Fibroblast of skin of scalp (primary cell): ENCODE measurements at places on chromosomes 2 and 18.

GRCh38 chr18:25240420-25240770 is 111.6 kb downstream of the ZNF521 start:
- DNase-seq = no peak

DNA sequence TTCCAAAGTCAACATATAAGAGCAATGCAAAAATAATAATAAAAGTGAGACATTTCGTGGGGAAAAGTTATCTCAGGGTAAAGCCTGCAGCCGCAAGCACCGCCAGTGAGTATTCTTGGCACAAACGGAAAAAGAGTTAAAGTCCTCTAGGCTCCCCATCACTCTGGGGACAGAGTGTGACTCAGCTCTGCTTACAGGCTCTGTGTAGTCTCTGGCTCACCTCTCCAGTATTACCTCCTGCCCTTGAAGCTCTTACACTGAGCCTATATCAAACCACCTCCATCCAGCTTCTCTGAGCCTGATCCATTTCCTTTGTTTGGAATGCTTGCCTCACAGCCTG is 55.5 kb downstream of the MTHFD2 start:
- peak; percentile 14 for DNase-seq

GRCh38 chr2:164903951-164904350 is 51.4 kb downstream of the SLC38A11 start:
- DNase-seq = no peak

GRCh38 chr2:198465970-198466369 is 661.6 kb downstream of the PLCL1 start:
- no peak for DNase-seq

DNA sequence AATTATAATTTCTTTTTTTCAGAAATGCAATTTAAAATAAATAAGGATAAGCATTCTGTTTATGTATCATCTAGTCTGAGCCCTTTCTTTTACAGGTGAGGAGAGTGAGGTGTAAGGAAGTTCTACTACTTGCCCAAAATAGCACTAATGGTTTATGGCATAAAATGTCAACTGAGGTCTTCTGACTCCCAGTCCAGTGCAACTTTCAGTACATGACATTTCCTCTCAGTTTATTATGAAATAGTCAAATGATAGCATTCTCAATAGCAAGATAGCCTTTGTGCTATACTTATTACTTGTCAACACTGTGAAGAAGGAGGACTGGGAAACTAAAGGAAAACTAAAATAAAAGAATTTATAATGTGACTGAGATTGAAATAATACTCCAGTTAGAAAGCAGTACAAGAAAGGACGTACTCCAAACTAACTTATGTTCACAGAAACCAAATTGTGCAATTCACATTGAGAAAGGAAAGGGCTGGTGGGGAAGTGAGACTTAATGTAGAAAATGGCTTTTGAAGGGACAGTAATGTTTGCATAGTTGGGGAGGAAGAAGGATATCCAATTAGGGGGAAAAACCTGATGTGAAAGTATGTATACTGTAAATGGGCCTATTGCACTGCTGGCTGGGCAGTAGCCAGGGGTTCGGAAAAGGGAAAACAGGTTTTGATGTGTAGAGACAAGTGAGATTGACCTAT is 166.7 kb upstream of the ZEB2 start:
- DNase-seq = no peak

DNA sequence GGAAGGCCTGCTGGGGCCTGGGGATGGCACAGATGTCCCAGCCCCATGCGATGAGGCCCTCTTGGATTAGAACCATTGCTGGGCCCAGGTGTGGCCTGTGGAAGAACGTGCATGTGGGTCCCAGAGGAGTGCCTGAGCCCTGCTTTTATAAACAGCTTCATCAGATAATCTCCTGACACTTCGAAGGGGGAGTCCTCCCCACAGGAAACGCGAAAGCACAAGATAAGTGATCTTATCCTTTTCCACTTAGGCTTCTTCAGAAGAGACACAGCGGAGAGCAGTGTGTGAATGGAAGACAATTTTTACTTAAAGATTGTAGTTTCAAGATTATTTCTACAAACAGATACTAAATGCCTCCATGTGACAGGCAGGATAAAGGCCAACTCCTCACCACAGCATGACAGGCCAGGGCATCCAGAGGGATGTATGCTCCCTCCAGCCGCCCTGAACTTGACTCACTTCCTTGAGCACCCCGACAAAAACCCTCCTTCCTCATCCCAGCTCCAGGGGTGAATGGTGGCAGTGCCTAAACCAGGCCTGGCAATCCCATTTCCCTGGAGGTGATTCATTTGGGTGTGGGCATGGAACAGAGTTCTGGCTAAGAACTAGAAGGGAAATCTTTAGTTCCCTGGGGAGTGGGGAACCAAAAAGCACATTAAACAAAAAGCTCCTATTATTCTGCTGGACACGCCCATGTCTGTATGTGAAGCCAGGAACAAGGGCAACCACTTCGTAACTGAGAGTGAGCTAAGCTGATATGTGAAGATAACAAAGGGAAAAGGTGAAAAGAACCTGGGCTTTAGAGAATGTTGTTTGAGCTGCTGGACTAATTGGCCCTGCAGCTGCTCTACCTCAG is 56.2 kb upstream of the TMEM163 start:
- peak; percentile 1 for DNase-seq

DNA sequence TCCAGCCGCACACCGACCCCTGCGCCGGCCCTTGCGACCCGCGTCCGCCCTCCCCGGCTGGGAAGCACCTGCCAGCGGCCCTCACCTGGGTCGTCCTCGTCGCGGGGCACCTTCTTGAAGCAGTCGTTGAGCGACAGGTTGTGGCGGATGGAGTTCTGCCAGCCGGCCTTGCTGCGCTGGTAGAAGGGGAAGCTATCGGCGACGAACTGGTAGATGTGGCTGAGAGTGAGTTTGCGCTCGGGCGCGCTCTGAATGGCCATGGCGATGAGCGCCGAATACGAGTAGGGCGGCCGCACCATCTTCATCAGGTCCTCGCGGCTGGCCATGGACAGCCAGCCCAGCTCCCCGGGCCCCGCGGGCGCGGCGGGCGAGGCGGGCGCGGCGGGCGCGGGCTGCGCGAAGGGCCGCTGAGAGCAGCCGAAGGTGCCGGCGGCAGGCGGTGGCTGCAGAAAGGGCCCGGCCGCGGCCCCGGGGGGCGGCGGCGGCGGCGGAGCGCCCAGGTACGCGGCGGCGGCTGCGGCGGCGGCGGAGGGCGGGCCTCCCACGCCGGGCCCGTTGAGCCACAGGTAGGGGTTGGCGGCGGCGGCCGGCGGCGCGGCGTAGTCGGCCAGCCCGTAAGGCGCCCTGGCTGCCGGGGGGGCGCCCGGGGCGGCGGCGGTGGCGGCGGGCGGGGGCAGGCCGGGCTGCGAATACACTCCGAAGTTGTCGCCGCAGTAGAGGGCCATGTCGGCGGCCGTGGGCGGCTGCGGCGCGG is 505 bp downstream of the FOXI3 start:
- DNase-seq = no peak

- DNase-seq = no peak
Observed at GRCh38 chr2:228556717-228557116, 375.2 kb upstream of the SPHKAP start.

DNA sequence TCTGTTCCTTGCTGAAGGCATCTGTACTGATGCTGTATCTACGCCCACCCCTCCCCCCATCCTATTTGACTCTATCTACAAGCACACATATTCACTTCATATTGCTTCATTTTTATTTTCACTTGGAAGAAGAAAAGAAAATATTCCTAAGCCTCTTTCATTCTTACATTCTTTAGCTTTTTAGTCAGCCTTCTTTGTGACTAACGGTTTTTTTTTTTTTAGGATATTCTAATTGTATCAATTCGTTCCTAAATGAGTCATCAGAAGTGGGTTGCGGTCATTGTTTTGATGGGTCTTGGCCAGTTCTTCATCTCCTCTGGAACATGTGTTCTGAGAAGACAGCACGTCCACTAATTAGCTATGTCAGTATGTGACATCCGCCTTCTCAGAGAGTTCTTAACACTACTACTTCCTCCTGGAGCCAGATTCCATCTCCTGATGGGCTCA is 88.7 kb downstream of the MYO1B start:
- peak; percentile 97 for DNase-seq

- no peak for DNase-seq
Observed at GRCh38 chr2:227551836-227552235, 46.9 kb upstream of the SCYGR2 start.

DNA sequence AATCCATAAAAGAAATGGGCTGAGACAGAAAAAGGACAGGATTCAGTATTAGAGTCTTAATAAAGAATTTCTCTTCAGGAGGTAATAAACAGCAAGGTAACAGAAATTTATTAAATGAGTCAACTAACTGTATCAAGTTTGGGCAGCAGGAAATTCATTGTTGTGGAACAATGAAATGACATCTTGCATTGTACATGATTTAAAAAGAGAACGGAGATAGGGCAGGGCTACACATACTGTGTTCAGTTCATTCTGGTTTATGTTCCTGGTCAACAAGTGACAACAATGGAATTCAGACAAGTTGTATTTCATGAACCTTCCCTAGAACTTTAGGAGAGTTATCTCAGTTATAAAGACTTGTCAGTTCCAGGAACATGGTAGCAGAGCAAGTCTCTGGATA is 961.3 kb downstream of the SOCS6 start:
- no peak for DNase-seq

GRCh38 chr2:130767408-130767775 is 12.1 kb downstream of the AMER3 start:
- DNase-seq = no peak

DNA sequence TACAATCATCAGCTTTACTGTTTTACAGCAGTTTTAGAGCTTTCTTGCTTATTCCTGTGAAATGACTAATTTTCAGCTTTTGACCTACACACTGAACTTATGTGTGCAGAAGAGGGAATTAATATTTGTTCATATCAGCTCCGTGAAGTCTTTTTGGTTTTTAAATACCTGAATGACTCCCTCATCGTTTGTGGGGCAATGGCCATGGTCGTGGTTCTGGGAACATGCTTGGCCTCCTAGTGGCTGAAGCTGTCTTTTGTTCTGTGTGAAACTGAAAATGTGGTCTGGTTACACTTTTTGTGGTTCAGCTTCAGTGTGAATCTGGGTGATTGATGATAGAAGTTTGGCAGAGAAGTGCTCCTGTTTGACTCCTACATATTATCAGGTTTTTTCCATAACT is 408.1 kb downstream of the THSD7B start:
- peak; percentile 85 for DNase-seq

DNA sequence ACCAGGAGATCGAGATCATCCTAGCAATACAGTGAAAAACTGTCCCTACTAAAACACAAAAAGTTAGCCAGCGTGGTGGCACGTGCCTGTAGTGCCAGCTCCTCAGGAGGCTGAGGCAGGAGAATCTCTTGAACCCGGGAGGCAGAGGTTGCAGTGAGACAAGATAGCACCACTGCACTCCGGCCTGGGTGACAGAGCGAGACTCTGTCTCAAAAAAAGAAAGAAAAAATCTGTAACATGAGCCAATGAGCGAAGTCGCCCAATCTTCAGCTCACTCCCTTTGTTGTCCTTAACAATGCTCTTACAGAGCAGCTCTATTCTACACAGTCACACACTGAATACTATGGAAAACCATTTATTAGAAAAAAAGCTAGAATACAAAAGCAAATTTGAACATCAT is 22.0 kb downstream of the FAM98A start:
- no peak for DNase-seq

DNA sequence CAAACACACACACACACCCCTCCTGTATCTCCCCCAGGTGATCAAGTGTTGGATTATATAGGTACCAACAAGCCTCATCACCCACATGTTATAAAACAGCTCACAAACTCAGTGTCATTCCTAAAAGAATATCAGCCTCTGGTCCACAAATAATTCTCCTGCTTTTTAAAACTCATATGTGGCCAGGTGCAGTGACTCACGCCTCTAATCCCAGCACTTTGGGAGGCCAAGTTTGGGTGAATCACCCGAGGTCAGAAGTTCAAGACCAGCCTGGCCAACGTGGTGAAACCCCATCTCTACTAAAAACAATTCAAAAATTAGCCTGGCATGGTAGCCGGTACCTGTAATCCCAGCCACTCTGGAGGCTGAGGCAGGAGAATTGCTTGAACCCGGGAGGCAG is 87.8 kb downstream of the LRATD1 start:
- DNase-seq = no peak

- DNase-seq = peak; percentile 13
Observed at GRCh38 chr18:24799176-24799575, 338.7 kb downstream of the HRH4 start.

DNA sequence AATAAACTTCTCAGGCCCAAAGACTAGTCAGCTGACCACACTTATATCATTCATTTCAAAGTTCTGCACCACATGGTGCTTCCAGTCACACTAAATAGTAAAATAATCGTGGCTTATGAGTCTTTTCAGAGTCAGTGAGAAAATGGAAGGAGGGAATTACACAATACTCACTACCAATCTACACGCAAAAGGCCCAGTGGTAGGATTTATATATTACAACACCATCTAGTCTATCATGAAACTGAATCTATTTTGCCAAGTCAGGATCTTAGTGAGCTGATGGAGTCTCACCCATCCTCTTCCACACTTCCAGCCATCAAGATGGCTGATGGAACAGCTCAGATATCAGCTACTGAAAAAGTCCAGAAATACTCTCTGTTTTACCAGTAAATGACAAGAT is 21.9 kb downstream of the INO80D start:
- no peak for DNase-seq

DNA sequence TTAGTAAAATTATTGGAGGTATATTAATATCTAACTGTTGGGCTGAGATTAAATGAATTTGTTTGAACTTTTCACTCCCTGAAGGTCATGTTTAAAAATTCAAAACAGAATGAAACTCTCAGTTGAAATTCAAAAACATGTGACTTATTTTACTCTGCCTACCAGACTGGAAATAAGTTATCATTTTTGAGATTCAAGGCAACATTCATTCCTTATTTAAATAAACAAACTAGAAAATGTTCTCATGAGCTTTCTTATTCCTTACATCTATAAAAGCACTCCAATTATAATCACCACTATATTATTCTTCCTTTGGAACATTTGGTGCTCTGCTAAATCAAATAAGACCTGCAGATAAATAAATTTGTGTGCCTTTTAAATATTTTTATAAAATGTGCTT is 217.8 kb downstream of the CDH2 start:
- DNase-seq = no peak

DNA sequence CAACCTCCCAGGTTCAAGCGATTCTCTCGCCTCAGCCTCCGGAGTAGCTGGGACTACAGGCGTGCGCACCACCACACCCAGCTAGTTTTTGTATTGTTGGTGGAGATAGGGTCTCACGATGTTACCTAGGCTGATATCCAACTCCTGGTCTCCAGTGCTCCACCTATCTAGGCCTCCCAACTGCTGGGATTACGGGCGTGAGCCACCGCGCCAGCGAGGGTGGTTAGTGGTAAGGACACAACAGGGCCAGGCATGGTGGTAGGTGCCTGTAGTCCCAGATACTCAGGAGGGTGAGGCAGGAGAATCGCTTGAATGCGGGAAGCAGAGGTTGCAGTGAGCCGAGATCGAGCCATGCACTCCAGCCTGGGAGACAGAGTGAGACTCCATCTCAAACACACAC is 26.6 kb upstream of the DUSP2 start:
- DNase-seq = no peak
